Foreskin keratinocyte (primary cell): ENCODE measurements at places on chromosomes 1 and 21. TPM values are rescaled to one million over a fixed set of nuclear protein-coding genes. Genes with fewer than 3 reads are reported as not detected.

CNR2 gene
- not detected in 2 replicates for polyA plus RNA-seq

LCE1D gene
- not detected in 2 replicates for polyA plus RNA-seq

IQGAP3 gene
- 7.8 and 11.3 TPM in 2 replicates for polyA plus RNA-seq

ASAP3 gene
- 5.1 and 6.5 TPM in 2 replicates for polyA plus RNA-seq

SERBP1 gene
- 212 and 259 TPM in 2 replicates for polyA plus RNA-seq

CORT gene
- polyA plus RNA-seq: 0.11 and 0.17 TPM in 2 replicates

DNA sequence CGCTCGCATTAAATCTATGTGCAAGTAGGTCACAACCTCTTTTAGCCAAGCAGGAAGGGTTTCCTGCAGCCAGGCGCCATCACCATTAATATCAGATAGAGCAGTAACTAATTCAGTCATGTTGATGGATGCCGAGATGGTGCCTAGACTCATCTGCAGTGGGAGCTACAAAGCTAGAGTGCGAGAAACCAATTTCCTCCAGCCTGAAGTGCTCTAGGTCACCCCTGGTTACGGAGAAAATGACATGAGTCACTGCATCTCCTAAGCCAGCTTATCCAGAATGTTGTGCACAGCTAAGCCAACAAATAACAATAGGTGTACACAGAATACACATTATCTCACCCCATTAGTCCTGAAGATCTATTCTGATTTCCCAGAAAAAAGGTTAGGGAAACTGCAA, 36.0 kb downstream of the OVAAL start:
- peak; percentile 28 for DNase-seq

DNA sequence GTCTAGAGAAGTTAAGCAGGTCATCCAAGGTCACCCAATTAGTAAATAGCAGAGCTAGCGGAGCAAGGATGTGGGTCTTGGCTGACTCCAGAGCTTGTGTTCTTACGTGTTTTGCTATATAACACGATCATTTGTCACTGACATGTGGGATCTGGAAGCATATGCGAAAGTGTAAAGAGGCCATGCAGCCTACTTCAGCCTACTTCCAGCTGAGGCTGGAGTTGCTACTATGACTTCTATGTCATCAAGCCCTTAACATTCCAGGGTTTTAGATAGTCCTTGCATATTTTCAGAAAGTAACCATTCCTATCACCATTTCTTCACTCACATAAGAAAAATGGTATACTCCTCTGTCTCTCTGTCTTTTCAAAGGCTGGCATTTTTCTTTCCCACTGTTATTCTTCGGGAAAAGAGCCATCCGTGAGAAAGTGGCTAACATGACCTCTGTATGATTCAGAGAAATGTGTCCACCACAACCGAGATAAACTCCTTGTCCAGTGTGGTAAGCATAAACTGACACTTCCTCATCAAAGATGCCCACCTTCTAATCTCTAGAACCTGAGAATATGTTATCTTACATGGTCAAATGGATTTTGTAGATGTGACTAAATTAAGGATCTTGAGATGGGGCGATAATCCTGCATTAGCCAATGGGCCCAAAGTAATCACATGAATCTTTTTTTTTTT, 24.0 kb upstream of the ABL2 start:
- no peak for DNase-seq

DNA sequence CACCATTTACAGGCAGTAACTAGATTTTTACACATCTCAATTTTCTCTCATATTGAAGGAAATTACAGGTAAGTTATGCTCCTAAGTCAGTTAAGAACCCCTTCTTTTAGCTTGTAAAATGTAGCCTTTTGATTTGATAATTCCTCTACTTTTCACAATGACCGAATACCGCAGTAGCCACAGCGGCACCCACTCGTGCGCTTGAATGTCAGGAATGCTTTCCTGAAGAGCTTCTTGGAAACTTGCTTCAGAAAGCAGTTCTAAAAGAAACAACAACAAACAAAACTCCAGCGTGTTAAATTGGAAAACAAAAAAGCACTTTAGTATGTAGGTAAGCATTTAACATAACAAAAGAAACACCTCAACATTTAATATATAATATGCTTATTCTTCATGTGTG, 9.9 kb upstream of the DNTTIP2 start:
- DNase-seq: no peak

DNA sequence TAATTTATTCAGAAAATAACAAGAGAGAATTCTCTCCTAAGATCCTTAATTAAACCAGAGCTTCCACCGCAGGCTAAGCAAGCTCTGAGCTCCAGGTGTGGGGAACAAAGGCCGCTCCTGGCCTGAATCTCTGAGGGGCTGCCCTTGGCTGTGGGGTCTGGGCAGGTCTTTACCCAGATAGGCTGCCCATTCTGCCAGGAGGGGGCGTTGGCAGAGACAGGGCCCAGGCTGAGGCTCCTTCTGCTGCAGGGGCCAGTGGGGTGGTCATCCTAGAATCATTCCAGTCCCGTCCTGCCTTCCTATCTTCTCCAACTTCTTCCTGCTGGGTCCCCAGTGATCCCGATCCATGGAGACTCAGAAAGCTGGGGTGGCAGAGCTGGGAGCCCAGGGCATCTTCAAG, 82.9 kb upstream of the POU3F1 start:
- no peak for DNase-seq

DNA sequence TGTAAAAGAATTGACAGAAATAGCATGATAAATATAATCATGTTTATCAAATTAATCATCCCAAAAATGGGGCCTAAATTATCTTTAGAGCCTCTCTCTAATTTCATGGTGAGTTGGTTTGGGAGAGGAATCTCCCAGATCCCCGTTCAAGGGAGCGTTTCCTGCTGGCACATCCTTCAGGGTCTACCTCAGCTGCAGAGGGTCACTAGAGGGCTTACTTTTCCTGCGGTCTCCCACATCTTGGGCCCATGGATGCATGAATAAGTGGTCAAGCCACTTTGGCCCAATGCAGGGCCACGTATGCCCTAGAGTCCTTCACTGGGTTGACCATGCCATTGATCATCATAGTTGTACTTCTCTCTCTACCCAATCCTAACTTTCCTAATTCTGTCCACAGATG, 164.1 kb downstream of the USP25 start:
- no peak for DNase-seq

DNA sequence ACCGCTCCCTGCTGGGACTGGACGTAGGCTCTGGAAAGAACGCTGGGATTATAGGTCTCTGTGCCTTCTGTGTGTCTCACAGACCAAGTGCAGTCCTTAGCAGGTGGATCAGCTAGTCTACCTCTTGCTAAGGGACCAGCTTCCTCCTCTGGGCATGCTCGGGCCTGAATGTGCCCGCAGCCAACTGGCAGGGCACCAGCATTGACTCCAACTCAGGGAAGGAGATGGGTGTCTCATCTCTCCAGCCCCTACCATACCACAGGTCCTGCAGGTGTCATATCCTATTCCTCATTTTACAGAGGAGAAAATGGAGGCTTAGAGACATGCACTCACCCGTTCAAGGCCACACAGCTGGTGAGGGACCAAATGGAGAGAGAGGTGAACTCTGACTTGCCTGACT, 340.2 kb downstream of the PTPRU start:
- peak; percentile 82 for DNase-seq

GRCh38 chr1:218763538-218763937, 410.1 kb upstream of the LYPLAL1 start:
- DNase-seq: no peak

GRCh38 chr1:3064296-3064850, 4.6 kb upstream of the PRDM16 start:
- DNase-seq: no peak

- no peak for DNase-seq
Observed at GRCh38 chr1:57424231-57425027, 569 bp upstream of the DAB1 start.

DNA sequence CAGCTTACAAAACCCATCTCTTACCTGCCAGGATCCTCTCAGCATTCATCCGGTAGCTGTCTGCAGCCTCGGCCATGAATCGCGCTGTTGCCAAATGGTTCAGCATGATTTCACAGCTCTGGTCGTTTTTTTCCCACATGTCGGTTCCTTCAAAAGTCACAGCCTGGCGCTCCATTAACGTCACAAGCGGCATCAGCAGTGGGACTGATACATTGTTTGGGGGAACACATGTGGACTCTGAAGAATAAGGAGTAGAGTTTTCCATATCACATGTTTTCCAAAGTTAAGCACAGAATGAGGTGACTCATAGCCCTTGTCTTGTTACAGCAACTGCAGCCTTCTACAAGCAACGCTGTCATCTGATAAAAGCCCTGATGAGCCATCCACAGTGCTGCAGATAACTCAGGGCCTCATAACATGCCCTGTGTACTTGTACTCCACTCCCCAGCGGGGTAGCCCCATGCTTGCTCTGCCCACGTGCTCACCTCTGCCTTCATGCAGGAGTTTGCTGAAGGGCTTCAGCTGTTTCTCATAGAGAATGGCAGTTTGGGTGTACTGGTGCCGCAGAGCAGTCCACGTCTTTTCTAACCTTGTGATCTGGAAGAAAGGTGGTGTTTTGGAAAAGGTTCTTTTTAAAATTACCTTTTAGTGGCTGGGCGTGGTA, 114.2 kb downstream of the BCAR3 start:
- peak; percentile 63 for DNase-seq

DNA sequence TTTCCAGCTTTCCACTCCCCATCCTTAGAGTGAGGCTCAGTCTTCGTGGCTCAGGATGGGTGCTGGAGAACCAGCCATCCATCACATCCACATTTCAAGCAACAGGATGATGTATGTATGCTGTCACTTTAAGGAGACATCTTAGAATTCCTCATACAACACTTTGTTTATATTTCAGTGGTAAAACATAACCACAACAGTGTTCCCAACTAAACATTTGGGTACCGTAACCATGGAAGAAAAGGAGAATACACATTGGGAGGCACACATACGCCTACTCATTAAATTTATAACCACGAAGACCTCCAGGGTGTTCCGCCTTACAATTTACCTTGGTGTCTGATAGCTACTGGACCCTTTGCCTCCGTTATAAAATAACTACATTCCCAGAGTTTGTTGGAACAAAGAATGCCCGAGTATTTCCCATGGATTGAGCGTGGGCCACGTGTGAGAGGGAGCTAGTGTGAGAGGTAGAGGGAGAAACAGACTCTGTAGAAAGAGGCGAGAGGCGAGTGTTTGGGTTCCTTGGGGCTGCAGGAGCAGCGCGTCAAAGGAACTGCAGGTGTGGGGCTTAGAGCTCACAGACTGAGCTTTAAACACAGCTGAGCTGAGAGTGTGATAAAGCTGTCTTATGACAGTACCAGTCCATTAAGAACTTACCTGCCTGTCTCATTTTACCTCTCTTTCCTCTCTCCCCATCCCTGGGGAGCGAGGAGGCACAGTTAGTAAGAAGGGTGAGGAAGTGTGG, 111.5 kb upstream of the USP24 start:
- DNase-seq: no peak

DNA sequence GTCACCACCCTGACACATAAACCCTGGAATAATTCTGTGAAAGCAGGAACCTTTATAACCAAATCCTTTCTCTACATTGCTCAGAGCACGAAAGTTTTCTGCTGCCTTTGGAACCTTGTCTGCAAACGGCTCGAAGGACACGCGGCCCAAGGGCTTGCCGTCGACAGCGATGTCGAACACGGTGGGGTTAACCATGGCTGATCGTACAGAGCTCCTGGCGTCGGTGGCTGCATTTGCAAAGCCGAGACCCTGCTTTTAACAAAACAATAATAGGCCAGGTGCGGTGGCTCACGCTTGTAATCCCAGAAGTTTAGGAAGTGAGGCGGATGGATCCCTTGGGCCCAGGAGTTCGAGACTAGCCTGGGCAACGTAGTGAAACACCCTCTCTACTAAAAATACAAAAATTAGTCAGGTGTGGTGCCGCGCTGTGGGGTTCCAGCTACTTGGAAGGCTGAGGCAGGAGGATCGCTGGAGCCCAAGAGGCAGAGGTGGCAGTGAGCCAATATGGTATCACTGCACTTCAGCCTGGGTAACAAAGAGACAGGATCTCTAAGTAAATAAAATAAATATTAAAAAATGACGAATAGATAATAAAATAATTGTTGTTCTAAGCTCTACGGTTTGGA, 2.2 kb upstream of the EIF2B3 start:
- no peak for DNase-seq

DNA sequence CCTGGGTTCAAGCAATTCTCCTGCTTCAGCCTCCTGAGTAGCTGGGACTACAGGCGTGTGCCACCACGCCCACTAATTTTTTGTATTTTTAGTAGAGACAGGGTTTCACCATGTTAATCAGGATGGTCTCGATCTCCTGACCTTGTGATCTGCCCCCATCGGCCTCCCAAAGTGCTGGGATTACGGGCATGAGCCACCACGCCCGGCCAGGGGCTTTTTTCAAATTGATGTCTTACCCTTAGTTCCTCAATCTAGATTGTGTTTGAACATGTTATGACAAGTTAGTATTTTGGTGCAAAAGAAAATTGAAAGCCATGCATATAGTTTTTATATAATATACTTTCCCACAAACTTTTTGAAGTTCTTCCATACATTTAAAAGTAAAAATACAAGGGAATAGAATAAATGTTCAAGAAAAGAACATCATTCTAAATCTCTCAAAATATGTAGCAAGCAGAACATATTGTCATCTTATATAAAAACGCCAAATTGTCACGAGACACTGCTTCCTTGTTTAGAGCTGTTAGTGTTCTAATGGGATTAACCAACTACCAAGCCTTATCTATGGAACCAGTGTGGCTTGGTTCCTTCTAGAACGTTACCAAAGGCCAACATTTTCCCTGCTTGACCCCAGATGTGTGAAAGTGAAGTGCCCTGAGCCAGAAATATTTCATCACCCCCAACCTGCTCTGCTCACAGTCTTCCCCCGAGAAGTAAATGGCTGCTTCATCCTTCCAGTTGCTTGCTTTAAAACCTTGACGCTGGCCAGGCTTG, 9.5 kb upstream of the PLEKHM2 start:
- no peak for DNase-seq

GRCh38 chr1:56788588-56788987, 30.6 kb downstream of the FYB2 start:
- no peak for DNase-seq

- DNase-seq: no peak
Observed at GRCh38 chr1:159823406-159823805, 3.3 kb upstream of the SLAMF8 start.

GRCh38 chr1:110639724-110640386, 33.7 kb upstream of the KCNA2 start:
- DNase-seq: peak; percentile 9

DNA sequence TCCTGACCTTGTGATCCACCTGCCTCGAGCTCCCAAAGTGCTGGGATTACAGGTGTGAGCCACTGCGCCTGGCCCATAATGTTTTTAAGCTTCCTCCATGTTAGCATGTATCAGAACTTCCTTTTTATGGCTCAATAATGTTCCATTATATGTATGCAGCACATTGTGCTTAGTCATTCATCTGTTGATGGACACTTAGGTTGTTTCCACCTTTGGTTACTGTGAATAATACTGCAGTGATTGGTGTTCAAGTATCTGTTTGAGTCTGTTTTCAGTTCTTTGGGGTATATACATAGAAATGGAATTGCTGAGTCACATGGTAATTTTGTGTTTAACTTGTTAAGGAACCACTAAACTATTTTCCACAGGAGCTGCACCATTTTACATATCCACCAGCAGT, 17.7 kb downstream of the CMPK1 start:
- DNase-seq: peak; percentile 78

DNA sequence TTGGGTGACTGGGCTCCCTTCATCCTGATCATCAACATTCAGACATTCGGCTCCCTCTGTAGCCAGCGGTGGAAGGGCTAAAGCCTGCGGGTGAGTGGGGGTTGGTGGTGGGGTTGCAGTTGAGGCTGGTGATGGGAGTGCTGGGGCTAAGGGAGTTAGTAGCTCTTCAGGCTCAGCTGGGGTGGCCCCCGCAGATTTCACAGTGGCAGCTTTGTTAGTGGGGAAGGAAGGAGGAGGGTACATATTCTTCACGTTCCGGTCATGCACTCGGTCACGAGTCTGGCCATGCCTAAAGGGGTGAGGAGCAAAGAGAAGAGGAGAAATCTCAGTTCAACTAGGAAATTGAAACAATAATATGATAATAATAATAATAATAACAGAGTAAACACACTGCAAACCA, 6.8 kb downstream of the PSMB4 start:
- DNase-seq: no peak
